A549 treated with RU486 at 1 μM for 4 hours (cell line): ENCODE measurements at places on chromosomes 2 and 18. TPM values are rescaled to one million over a fixed set of nuclear protein-coding genes. Genes with fewer than 3 reads are reported as not detected.

The LINC00305 gene
- not detected in 5 replicates for total RNA-seq

The AMER3 gene
- total RNA-seq, result not detected in 5 replicates

The SERPINB13 gene
- total RNA-seq, result not detected in 5 replicates

The PASK gene
- 6.3 to 8.6 TPM (median 6.9 TPM) in 5 replicates for total RNA-seq

The CEBPZOS gene
- total RNA-seq, result 39.2 to 43.9 TPM (median 42.8 TPM) in 5 replicates

The SERPINB4 gene
- total RNA-seq, result 0.11 to 0.18 TPM (median 0.15 TPM) in 4 of 5 replicates, not detected in the other

The TRAK2 gene
- total RNA-seq, result 8.9 to 14.4 TPM (median 13.2 TPM) in 5 replicates

The HOXD1 gene
- 0.12 to 0.44 TPM (median 0.21 TPM) in 5 replicates for total RNA-seq

The PIGN gene
- total RNA-seq, result 7.8 to 11.1 TPM (median 9.9 TPM) in 5 replicates

The TNFAIP6 gene
- total RNA-seq, result 1.3 to 2.0 TPM (median 1.7 TPM) in 5 replicates

The MAP3K20 gene
- total RNA-seq, result 25.4 to 39.4 TPM (median 34.5 TPM) in 5 replicates

The CAPN14 gene
- 0.03 to 0.07 TPM (median 0.05 TPM) in 3 of 5 replicates, not detected in the others for total RNA-seq

The UPP2 gene
- not detected in 5 replicates for total RNA-seq

The SYT4 gene
- not detected in 5 replicates for total RNA-seq
